ENCODE measurements at places on chromosomes 4 and X.
A peak's percentile ranks its signal among the peaks of the same experiment; 100 is the strongest.

DNA sequence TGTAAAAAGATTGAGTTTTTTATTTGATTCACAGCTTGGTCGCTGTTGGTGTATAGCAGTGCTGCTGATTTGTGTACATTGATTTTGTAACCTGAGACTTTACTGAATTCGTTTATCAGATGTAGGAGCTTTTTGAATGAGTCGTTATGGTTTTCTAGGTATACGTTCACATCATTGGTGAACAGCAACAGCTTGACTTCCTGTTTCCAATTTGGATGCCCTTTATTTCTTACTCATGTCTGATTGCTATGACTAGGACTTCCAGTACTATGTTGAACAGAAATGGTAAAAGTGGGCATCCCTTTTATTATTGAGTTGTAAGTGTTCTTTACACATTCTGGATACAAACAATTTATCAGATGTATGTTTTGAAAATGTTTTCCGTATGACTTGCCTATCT lies 76.0 kb downstream of the ADGRG4 start:
- DNase-seq, result no peak

DNA sequence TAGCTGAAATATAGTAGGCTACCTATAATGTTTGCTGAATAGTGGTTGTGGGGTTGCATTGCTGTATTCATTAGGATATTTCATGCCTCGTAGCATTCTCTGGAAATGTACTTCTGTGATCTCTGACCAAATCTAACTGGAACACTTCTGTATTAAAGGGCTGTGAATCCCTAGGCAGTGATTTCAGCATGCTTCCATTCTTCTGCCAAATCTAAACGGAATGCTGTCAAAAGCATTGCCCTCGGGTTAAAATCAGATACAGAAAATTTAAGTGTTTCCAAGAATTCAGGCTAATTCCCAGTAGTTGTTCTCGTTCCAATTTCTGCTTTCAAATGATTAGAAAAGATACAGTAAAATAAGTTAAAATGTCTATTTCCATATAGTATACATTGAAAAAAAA lies 1847.5 kb upstream of the IGFBP7 start:
- DNase-seq, result no peak

DNA sequence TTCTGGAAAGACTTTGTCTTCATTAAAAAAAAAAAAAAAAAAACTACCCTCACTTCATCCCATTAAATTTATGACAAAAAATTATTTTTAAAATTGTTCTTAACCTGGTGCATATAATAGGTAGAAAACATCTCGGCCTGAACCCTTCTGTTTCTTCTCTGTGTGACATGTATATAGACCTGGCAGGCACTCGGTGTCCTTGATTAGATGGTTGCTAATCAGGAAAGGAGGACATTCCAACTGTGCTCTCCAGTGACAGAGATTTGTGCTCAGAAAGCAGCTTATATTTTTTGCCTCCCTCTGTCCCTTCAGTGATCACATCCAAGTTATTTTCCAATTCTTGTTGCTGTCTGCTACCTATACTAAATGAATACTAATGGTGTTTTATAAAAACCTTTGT lies 355.6 kb downstream of the CBLL2 start:
- DNase-seq, result no peak

- no peak for DNase-seq
These were observed 50.0 kb downstream of the C4orf50 start for GRCh38 chr4:5968246-5968645.

- no peak for DNase-seq
These were observed 25.6 kb downstream of the ELF4 start for GRCh38 chrX:130084631-130085237.

- no peak for DNase-seq
These were observed 162.5 kb downstream of the COL4A6 start for GRCh38 chrX:108275732-108276131.

GRCh38 chrX:119502727-119503483 lies 34.7 kb downstream of the SLC25A5 start:
- no peak for DNase-seq

DNA sequence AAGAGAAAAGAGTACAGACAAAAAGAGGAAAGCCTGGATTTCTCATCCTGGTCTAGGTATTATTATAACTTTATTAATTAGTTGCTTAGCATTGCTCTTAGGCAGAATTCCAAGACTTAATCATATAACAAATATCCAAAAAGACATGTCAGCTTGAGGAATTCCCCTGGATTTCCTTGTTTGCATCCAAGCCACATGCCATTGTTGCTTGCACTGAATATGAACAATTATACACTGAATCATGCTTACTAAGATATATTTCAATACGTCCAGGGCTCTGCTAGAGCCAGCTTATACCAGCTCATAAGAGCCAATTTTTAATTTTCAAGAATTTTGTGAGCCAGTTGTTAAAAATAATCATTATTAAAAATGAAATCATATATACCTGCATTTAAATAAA lies 5.5 kb upstream of the TLR10 start:
- DNase-seq, result no peak

- no peak for DNase-seq
These were observed 552.9 kb upstream of the PABPC4L start for GRCh38 chr4:134754301-134755019.

- no peak for DNase-seq
These were observed 26.5 kb downstream of the HNRNPDL start for GRCh38 chr4:82403725-82404124.

GRCh38 chrX:43817444-43817843 lies 64.8 kb downstream of the MAOB start:
- DNase-seq, result no peak

DNA sequence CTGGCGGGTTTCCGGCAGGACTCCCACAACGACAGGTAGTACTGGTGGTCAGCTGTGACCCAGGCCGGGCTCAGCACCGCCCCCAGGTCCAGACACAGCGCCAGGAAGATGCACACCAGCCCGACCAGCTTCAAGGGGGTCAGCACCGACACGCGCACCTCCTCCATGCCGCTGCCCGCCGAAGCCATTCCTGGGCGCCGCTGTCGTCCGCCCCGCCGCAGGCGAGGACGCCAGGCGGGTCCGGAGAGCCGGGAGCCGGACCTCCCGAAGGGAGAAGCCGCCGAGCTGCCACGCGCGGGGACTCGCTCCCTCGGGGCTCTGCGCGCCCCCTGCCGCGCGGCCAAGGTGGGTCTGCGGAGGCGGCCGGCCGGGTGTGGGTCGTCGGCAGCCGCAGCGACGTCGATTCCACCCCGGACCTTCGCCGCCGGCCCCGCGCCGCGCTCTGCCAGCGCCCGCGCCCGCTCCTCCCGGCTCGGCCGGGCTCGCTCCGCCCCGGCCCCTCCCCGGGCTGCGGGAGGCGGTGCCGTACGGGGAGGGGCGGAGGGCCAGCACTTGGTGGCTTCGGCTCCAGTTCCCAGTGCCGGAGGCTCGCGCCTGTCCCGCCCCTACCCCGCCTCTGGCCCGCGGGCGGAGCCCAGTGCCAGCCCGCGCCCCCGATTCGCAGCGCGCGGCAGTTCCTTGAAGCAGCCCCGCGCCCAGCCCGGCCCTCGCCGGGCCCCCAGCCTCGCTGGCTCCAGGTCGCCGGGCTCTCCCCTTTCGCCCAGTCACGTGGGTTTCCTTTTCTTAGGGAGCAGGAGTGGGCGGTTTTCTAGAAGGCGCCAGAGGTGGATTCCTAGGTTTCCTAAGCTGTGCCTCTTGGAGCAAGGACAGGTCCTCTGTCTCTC lies at the start of gene TMEM47:
TMEM47 (minus strand) TSS at position 444 of the 884 bp plus-strand sequence; CDS start at position 188, 256 bp downstream.
- DNase-seq, result no peak

DNA sequence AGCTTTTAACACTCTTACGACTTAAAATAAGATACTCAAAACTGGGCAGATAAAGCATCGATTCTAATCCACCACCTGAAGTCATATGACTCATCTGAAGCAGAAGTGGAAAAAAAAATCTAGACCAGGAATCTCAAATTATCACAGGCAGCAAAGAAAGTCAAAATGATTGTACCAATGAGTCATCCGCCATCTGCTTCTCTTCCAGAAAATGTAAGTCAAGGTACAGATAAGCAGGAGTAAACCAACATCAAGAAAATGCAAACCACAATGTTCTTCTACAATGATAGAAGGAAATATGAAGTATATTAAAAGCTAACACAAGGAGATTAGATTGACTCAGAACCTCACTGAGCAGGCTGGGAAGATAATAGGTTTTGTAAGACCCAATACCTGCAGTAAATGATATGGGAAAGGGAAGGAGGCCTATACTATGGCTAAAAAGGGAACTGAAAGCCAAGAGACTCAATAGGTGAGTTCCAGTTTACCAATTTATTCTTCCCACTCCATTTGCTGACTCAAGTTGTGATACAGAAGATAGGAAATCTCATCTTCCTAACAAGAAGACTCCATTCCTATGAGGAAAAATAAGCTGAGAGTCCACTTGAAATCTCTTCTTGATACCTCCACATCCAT lies 88.4 kb upstream of the TET2 start:
- no peak for DNase-seq

GRCh38 chrX:80929251-80929650 lies 119.6 kb upstream of the BRWD3 start:
- no peak for DNase-seq

GRCh38 chr4:106463622-106464021 lies 95.0 kb upstream of the GIMD1 start:
- DNase-seq, result no peak

- no peak for DNase-seq
These were observed 294.6 kb upstream of the NRK start for GRCh38 chrX:105527759-105528158.

- DNase-seq, result no peak
These were observed 62.6 kb downstream of the SORCS2 start for GRCh38 chr4:7254736-7255487.

DNA sequence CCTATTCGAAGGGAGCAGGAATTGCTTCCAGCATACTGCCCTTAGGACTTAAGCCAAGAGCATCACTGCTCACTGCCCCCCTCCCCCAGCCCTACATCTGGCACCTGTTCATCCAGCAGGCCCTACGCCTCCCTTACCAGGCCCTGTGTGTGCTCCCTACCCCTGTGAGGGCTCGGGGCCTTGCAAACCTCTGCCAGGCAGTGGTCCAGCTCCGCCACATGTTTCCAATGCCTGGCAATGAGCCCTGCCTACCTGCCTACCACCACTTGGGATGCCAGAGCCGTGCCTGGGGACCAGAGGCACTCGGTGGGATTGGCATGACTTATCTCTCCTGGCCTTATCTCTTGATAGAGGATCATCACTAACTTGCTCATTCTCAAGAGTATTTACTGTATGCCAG lies 27.5 kb upstream of the MTM1 start:
- DNase-seq, result no peak

- no peak for DNase-seq
These were observed 162.2 kb downstream of the BCOR start for GRCh38 chrX:39935411-39936064.

- peak; percentile 15 for DNase-seq
These were observed at the start of gene SEL1L3 for GRCh38 chr4:25862411-25863346. Gene SEL1L3, minus strand, starts transcription at chr4:25862988. Its CDS starts 152 bp downstream, at chr4:25862836.

DNA sequence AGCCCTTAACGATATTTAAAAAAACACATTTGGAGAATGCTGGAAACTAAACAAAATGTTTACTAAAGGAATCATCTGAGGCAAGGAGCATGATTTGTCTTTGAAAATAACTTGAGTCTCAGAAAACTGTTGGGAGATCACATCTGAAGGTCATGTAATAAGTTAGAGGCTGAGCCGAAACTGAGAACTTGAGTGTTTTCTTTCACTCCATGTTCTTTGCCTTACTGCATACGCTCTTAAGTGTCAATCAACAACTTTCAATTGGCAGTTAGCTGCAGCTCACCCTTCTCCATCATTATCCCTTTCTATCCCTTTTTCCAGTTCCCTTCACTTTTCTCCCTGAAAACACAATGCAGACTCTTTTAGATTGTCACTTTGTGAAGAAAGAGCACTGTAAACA lies 216.2 kb downstream of the ADGRA3 start:
- no peak for DNase-seq

GRCh38 chr4:157984285-157984911 lies 188.4 kb downstream of the GASK1B start:
- DNase-seq, result no peak

GRCh38 chrX:96685210-96686099 lies 813 bp downstream of the DIAPH2 start:
- no peak for DNase-seq

GRCh38 chrX:132954323-132954722 lies 4.1 kb downstream of the HS6ST2 start:
- no peak for DNase-seq

GRCh38 chrX:78800114-78800513 lies 52.6 kb downstream of the LPAR4 start:
- no peak for DNase-seq

DNA sequence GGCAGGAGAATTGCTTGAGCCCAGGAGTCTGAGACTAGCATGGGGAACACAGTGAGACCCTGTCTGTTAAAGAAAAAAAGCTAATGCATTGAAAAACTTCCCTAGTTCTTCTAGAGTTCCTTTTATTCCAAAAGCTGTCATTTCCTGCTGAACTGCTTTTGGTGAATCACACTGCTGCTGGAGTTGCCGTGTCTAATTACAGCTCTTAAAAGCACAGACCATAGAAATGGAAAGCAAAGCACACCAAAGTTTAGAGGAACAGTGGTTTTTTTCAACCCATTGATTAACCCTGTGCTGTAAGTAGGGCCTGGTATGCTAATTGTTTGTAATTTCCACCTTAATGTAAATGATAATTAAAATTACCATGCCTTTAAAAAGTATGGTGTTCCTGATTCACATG lies 52.4 kb downstream of the SEPTIN11 start:
- no peak for DNase-seq

DNA sequence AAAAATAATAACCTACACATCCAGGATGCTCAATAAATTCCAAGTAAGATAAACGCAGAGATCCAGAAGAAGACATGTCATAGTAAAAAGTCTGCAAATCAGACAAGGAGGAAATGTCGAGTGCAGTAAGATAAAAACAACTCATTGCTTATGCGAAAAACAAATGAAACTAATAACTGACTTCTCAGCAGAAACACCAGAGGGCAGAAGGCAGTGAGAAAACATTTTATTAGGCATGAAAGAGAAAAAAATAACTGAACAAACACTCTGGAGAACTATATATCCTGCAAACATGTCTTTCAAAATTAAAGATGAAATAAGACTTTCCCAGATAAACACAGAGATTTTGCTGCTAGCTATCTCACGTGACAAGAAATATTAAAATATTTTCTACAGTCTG lies 201.3 kb upstream of the CTSO start:
- no peak for DNase-seq

DNA sequence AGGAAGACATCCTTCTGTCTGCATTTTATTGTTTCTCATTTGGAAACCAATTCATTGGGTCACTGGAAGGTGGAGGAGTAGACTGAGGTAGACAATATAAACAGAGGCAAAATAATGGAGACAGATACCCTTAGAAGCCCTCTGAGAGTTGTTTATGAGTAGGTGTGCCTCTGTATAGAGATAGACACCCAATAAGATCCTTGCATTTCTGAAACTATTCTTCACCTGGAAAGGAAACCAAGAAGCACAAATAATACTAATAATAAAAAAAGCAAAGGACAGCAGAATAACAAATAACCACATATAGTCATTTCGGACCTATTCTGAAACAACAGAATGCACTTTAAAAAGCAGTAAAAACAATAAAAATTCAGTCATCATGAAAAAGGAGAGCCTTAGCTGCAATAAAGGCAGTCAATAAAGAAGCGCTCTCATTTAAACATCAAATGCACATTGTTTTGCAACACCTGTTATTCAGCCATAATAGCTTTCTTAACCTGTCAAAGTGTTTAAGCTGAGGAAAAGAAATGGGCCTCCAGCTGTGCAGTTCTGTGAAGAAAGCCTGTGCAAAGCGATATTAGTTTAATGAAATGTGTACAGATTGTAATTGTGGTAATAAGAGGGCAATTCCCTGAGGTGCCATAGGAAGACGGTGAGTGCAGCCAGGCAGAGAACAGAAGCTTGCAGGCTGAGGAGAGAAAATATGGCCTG lies 904.2 kb downstream of the STPG2 start:
- no peak for DNase-seq

- no peak for DNase-seq
These were observed 27.8 kb upstream of the ADH7 start for GRCh38 chr4:99462875-99463464.
